ENCODE measurements at places on chromosomes 12 and 14.

- no peak for DNase-seq
Measured at GRCh38 chr14:33163600-33163999, 224.9 kb downstream of the NPAS3 start.

- no peak for DNase-seq
Measured at GRCh38 chr12:116159175-116159574, 118.3 kb downstream of the MED13L start.

- no peak for DNase-seq
Measured at GRCh38 chr14:61102549-61103466, 121.8 kb downstream of the SLC38A6 start.

- DNase-seq, result no peak
Measured at GRCh38 chr14:89600950-89601826, 184.2 kb upstream of the FOXN3 start.

DNA sequence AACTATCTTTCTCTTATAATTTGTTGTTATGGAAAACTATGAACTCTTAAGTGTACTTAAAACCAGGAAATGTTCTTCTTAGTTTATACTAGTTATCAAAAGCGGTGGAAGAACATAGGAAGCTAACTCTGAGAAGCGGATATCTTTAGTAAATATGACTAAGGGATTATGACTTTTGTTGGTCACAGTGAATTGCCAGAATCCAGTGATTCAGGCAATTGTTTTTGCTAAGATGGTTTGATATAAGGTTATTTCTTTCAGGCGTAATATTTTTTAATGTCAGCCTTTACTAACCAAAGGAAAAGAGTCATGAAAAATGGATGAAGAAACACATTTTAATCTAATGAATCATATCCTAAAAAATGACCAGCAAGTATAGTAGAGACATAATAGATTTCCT is 473.5 kb downstream of the FOXG1 start:
- DNase-seq, result peak; percentile 89
